Uterus (tissue), 4 donors: ENCODE measurements at places on chromosomes 11 and 22. TPM values are rescaled to one million over a fixed set of nuclear protein-coding genes. Genes with fewer than 3 reads are reported as not detected.

Gene TLCD5
- 0.51 TPM for total RNA-seq

Gene TRIM64
- not detected for total RNA-seq

Gene DAGLA
- 5.4 TPM for total RNA-seq

Gene PHETA2
- 39.7 TPM for total RNA-seq
